Naive thymus-derived CD4-positive, alpha-beta T cell (primary cell): ENCODE measurements at places on chromosomes 13 and 19. TPM values are rescaled to one million over a fixed set of nuclear protein-coding genes. Genes with fewer than 3 reads are reported as not detected.

ANKRD24 gene
- total RNA-seq = 2.8 TPM

DNA sequence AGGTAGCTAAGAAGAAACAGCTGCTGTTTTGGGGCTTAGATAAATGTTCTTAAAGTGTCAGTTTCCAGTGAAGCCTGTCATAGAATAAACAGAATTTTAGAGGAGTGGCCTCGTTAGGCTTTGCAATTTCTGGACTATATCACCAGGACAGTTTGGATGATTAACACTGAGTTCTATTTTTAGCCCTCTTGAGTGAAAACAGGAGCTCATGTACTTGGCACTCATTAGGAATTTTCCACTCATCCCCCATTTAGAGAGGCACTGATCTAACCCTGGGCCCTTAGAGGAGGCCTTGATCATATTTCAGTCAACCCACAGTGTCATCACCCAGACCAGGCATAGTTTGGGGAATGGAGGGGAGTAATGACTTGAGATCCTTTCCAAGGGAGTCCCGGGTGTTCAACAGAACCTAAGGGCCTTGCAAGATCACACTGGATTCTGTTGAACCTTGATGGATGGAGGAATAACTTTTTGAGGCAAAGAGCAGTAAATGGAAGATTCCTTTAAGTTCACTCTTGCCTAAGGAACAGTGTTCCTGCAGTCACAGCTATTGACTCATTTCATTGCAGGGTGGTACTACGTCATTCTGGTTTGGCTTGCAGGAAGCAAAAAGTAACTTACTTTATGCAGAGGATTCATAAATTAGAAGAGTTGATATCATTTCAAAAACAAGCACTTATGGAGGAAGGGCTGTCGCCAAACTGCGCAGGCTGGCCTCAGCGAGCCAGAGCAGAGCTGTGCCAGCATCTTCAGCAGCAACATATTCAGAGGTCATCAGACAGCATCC, 160.2 kb downstream of the SLC7A1 start:
- no peaks in the 10 kb centered on the region for H3K4me1 ChIP-seq
- H3K36me3 ChIP-seq = no peaks in the 10 kb centered on the region
- H3K4me3 ChIP-seq = no peak overlapping the region
- H3K27me3 ChIP-seq = no peaks in the 10 kb centered on the region

DNA sequence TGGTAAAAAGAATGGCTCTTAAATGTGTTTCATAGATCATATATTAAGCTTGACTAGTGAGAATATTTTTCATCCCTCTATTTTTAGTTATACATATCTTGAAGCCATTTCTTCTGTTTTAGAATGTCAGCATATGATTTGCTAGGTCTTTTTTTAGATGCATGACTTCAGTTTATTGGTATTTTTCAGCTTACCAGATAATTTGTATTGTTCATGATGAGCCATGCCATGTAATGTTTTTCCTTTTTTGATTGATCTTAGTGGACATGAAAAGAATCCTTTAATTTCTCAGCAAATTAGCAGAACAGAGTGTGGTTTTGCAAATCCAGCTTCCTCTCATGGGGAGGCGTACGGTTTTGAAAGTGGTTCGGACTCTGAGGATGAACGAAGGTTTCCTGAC, 168.5 kb downstream of the LMO7 start:
- H3K4me3 ChIP-seq = no peak overlapping the region
- H3K36me3 ChIP-seq = no peaks in the 10 kb centered on the region
- no peaks in the 10 kb centered on the region for H3K4me1 ChIP-seq
- no peak for DNase-seq
- no peak overlapping the region for H3K27ac ChIP-seq

- peaks cover 38% of the 10 kb centered on the region for H3K4me1 ChIP-seq
- no peaks in the 10 kb centered on the region for H3K27me3 ChIP-seq
- H3K36me3 ChIP-seq = peaks cover 24% of the 10 kb centered on the region
- no peak overlapping the region for H3K27ac ChIP-seq
- no peak for DNase-seq
These were observed 5.3 kb downstream of the PTBP1 start for GRCh38 chr19:802498-803098.

- H3K4me3 ChIP-seq = no peak overlapping the region
- H3K36me3 ChIP-seq = no peaks in the 10 kb centered on the region
- no peak for DNase-seq
- no peaks in the 10 kb centered on the region for H3K27me3 ChIP-seq
- H3K27ac ChIP-seq = no peak overlapping the region
These were observed 432.9 kb upstream of the PCDH9 start for GRCh38 chr13:67662997-67663396.

- H3K4me1 ChIP-seq = no peaks in the 10 kb centered on the region
- H3K27me3 ChIP-seq = no peaks in the 10 kb centered on the region
- H3K4me3 ChIP-seq = no peak overlapping the region
- no peak for DNase-seq
These were observed 146.8 kb downstream of the IER2 start for GRCh38 chr19:13297023-13297422.

DNA sequence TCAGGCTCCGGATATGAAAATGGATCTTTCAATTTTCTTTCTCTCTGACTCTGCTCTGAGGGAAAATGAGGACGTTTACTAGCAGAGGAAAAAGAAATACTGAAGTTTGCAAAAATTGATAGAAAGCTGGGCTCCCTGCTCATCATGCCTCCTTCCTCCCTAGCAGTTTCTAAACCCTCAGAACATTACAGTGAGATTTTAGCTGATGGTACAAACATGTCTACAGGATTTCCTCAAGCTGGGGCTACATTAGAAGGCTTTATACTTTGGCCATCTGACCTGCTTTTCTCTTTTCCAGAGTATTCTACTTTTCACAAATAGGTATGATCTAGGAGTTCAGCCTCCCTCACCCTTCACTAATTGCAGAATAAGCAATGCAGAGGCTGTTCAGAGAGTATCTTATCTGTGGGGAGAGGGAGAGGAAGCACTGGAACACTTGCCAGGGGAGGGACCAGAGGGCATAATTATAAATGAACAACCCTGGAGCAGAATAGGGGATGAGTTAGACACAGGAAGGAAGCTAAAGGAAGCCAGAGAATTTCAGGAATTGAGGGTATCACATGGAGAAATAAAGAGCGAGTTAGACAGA, 30.0 kb downstream of the CEACAM1 start:
- H3K36me3 ChIP-seq = no peaks in the 10 kb centered on the region
- no peaks in the 10 kb centered on the region for H3K27me3 ChIP-seq
- no peak for DNase-seq
- no peak overlapping the region for H3K27ac ChIP-seq
- H3K4me3 ChIP-seq = no peak overlapping the region

GRCh38 chr19:1665565-1666047, 13.2 kb upstream of the TCF3 start:
- H3K36me3 ChIP-seq = no peaks in the 10 kb centered on the region
- H3K4me1 ChIP-seq = no peaks in the 10 kb centered on the region
- no peak overlapping the region for H3K27ac ChIP-seq
- no peak for DNase-seq
- H3K27me3 ChIP-seq = peaks cover 2% of the 10 kb centered on the region

DNA sequence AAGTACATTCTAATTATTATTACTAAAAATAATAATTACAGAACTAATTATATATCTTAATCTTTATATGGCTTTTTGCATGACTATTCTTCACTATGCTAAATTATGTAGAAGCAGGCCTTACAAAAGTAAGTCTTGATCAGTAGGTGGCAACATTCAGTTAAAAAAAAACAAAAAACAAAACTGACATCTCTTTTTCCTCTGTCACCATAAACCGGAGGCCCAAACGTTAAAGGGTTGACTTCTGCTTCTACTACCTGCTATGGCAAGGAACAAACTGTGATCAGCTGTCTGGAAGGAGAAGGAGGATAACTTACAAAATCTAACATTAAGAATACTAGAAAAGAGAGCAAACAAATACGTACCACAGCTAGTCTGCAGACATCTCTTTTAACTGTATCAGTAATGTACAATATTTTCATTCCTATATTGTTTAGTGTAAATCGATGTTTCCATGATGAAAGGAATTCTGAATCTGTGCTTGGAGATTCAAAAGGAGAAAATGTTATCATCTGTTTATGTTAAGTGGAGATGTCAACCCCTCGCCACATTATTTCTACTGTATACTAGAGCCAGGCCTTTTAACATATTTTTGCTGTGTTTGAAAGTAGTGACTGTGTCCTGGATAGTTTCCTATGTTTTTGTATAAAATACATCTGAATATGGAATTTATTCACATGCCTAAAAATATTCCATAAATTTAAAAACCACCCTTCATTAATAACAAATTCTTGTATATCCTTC, 1525.4 kb downstream of the SLITRK1 start:
- H3K36me3 ChIP-seq = no peaks in the 10 kb centered on the region
- no peaks in the 10 kb centered on the region for H3K27me3 ChIP-seq
- H3K27ac ChIP-seq = no peak overlapping the region
- H3K4me1 ChIP-seq = no peaks in the 10 kb centered on the region
- DNase-seq = no peak

GRCh38 chr19:43575156-43575950, at the start of the genes PINLYP and XRCC1:
Gene PINLYP (plus strand): TSS chr19:43575801. CDS start chr19:43577192, 1,391 bp downstream.
Gene XRCC1 (minus strand): TSS chr19:43575527. CDS start chr19:43575458, 69 bp downstream.
- H3K27ac ChIP-seq = peak within 1 kb of the TSS; percentile 98
- peak; percentile 90 for DNase-seq
- peaks cover 14% of the 10 kb centered on the region for H3K4me1 ChIP-seq
- no peaks in the 10 kb centered on the region for H3K27me3 ChIP-seq
- H3K36me3 ChIP-seq = no peaks in the 10 kb centered on the region
- peak within 1 kb of the TSS; percentile 77 for H3K4me3 ChIP-seq

- H3K4me1 ChIP-seq = no peaks in the 10 kb centered on the region
- H3K27me3 ChIP-seq = no peaks in the 10 kb centered on the region
- H3K27ac ChIP-seq = no peak overlapping the region
- DNase-seq = no peak
These were observed 374.9 kb downstream of the SPRY2 start for GRCh38 chr13:79966059-79966458.

- peaks cover 4% of the 10 kb centered on the region for H3K27me3 ChIP-seq
- no peak overlapping the region for H3K4me3 ChIP-seq
- no peak overlapping the region for H3K27ac ChIP-seq
- H3K36me3 ChIP-seq = no peaks in the 10 kb centered on the region
These were observed 799 bp upstream of the C1QTNF9B start for GRCh38 chr13:23898101-23898500.

DNA sequence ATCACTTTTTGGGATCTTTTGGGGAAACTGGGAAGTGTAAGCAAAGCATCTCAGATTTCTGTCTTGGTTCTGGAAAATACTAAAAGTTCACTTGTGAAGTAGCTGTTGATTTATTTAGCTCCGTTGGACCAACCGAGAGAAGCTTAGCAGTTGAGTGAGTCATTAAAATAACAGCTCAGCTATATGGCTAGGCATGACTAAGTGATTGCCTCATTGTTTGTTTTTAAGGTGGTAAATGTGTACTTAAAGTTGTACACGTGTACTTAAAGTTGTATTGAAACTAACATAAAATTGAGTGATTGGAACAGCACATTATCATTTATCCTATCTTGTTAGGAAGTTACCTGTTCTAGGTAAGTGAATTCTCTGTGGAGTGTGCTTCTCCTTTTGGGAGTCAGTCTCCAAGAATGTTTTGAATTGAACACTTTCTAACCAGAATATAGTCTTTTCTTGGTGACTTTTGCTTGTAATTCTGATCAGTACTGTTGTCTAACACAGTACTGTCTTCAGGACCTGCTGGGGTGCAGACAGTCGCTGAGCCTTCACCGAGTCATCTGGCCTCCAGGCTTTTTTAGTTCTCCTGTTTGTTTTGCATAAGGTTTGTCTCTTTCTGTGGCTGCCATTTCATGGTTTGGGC, 2.9 kb upstream of the DCUN1D2 start:
- no peaks in the 10 kb centered on the region for H3K27me3 ChIP-seq
- H3K4me3 ChIP-seq = no peak overlapping the region
- H3K36me3 ChIP-seq = peaks cover 6% of the 10 kb centered on the region
- H3K27ac ChIP-seq = peak overlapping the region; percentile 0
- peaks cover 12% of the 10 kb centered on the region for H3K4me1 ChIP-seq

DNA sequence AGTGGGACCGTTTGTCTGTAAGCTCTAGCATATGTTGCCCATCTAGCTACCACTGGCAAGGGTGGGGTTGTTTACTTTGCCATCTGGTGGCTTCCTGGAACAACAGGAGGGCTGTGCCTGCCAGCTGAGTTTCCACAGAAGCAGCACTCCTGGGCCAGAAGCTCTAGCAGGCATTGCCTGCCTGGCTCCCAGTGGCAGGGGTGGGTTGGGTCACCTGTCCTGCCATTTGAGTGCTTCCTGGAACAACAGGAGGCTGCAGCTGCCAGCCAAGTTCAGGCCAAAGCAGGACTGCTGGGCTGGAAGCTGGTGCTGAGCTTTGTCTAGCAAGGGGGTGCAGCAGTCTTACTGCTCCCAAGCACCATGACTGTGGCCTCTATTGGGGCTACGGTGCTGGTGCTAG, 239.7 kb downstream of the MTUS2 start:
- H3K27ac ChIP-seq = no peak overlapping the region
- no peaks in the 10 kb centered on the region for H3K27me3 ChIP-seq
- no peak for DNase-seq
- no peaks in the 10 kb centered on the region for H3K4me1 ChIP-seq

GRCh38 chr19:995051-995827, 5.0 kb upstream of the GRIN3B start:
- H3K4me1 ChIP-seq = peaks cover 18% of the 10 kb centered on the region
- no peaks in the 10 kb centered on the region for H3K36me3 ChIP-seq
- DNase-seq = no peak
- no peak overlapping the region for H3K4me3 ChIP-seq

GRCh38 chr19:45821103-45821521, 6.0 kb upstream of the RSPH6A start:
- no peaks in the 10 kb centered on the region for H3K4me1 ChIP-seq
- H3K27ac ChIP-seq = no peak overlapping the region
- DNase-seq = no peak
- H3K4me3 ChIP-seq = no peak overlapping the region

DNA sequence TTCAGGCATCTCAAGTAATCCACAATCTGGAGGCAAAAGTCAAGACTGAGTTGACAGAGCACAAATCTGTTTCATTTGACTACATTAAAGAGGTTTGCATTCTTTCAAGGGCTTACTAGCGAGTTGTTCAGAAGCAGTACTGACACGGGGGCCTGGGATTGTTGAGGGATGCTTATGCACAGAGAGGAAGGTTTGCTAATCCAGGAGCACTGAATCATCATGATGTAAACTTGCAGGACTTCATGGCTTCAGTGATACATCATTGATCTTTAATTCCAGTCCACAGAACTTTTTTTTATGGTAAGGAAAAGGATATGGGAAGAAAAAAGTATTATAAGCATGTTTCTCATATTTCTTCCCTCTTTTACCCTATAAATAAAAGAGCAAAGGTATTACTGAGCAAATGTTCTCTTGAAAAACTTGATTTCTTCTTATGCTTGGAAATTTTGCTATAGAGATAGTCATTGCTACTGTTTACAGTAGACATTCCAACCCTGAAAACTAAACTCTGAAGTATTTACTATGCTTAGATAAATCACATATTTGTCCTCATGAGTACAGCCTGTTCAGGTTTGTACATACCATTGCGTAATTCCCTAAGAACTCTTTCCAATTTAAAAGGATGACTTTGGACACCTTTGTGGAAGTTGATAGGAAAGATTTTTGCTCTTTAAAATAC, 65.8 kb upstream of the KPNA3 start:
- DNase-seq = no peak
- H3K4me3 ChIP-seq = no peak overlapping the region
- no peak overlapping the region for H3K27ac ChIP-seq
- H3K27me3 ChIP-seq = no peaks in the 10 kb centered on the region
- H3K4me1 ChIP-seq = no peaks in the 10 kb centered on the region
- H3K36me3 ChIP-seq = no peaks in the 10 kb centered on the region
